Hippocampal formation (tissue), 2 donors: ENCODE measurements at places on chromosomes 3 and 15.

GRCh38 chr3:13012221-13012691 is 61.0 kb downstream of the IQSEC1 start:
- DNase-seq, result peak; percentile 48

- no peak for DNase-seq
These were observed 2.1 kb downstream of the RIOX2 start for GRCh38 chr3:97970156-97970555.

DNA sequence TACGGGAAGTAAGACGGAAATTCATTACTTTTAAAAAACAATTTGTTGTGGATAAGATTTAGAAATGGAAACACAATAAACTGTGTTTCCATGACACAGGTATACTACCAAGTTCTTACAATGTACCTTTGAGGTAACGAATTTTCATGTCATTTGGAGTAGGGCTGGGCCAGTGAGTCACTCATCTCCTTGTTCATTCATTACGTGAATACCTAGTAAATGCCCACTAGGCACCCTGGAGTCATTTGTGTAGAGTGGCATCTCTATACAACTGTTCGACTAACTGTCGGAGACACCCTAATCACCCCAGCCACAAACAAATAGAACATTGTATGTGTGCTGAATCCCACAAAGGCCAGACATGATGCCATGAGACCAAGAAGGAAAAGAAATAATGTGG is 94.8 kb downstream of the IGF1R start:
- DNase-seq, result no peak

DNA sequence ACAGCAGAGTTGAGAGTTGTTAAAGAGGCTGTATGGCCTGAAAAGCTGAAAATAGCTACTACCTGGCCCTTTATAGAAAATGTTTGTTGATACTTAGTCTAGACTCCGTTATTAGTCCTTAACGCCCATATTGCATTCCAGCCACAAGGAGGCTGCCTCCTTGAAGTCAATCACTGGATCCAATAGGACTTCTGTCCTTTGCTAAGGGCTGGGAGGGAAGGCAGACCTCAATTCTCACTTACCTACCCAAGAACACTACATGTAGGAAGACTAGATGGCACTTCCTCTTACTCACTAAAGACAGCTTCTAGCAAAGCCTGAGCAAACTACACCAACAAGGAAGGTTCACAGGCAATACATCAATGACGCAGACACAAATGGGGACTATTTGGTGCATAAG is 139.5 kb upstream of the HACD2 start:
- no peak for DNase-seq

- no peak for DNase-seq
These were observed 419.1 kb upstream of the CDIN1 start for GRCh38 chr15:36160351-36160750.

DNA sequence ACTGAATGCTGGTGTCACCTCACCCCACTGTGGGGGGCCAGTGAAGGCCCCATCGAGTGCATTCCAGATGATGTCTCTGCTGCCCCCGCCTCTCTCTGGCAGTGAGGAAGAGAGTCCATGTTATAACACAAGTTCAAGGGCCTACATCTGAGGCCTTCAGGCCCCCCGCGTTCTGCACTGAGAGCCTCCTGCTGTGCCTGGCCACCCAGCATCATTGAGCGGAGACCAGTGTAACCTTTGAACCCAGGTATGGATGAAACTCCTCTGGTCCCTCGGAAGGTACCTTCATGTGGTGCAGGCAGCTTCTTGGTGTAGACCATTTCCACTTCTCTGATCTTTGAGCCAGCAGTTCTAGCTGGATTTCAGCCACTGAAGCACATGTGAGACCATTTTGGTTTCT is 324.9 kb downstream of the OCA2 start:
- no peak for DNase-seq

DNA sequence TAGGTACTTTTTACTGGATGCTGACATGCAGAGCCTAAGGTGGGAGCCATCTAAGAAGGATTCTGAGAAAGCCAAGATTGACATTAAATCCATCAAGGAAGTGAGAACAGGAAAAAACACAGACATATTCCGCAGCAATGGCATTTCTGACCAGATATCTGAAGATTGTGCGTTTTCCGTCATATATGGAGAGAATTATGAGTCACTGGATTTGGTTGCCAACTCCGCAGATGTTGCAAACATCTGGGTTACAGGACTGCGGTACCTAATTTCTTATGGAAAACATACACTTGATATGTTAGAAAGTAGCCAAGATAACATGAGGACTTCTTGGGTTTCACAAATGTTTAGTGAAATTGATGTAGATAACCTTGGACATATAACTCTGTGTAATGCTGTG is 125.1 kb downstream of the PLCL2 start:
- DNase-seq, result no peak

DNA sequence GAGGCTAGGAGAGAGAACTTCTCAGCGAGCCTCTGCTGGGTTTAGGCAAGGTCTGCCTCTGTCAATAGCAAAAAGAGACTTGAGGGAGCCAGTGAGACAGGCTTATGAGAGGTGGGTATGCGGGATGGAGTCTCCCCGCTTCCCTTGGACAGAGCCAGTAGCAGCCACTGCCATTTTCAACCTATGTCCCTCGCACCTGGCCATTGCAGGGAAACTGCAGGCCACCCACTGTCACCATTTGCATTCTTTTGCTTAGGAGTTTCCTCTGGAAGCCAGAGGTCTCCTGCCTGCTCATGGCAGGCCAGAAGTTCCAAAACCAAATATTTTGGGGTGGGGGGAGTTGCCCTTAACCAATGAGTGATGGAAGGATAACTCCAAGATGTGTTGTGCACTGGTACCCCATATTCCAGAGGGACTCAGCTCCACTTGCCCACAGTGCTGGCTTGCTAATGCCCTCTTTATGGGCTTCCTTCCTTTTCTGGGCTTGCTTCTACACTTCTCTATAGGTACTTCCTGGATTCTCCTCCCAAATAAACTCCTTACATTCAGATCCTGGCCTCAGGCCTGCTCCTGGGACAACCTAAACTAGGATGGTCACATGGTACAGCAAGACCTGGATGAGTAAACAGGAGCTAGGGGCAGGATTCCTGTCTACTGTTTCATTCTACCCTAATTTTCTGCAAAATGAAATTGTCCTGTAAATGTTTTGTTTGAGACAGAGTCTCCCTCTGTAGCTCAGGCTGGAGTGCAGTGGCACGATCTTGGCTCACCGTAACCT is 108.9 kb upstream of the PROK2 start:
- no peak for DNase-seq

GRCh38 chr15:38176155-38176554 is 76.5 kb upstream of the SPRED1 start:
- no peak for DNase-seq

- DNase-seq, result no peak
These were observed 1.6 kb downstream of the BDH1 start for GRCh38 chr3:197554196-197554561.

DNA sequence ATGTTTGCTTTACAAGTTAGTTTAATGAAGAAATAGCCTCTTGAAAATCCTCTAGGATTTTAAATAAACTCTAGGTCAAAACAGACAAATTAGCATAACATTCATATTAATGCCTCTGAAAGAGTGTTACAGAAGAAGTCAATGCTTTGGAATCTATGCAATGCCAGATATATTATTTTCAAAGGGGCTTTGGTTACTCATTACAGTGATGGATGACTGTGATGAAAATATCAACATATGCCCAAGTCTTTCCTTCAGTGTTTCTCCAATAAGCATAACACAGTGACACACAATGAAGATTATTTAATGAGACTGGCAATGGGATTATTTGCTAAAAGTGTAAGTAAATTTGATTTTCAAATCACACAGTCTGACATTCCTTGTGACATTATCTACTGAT is 1247.2 kb downstream of the ROBO2 start:
- DNase-seq, result no peak

- DNase-seq, result no peak
These were observed 173.3 kb downstream of the RBMS3 start for GRCh38 chr3:29454161-29454611.

DNA sequence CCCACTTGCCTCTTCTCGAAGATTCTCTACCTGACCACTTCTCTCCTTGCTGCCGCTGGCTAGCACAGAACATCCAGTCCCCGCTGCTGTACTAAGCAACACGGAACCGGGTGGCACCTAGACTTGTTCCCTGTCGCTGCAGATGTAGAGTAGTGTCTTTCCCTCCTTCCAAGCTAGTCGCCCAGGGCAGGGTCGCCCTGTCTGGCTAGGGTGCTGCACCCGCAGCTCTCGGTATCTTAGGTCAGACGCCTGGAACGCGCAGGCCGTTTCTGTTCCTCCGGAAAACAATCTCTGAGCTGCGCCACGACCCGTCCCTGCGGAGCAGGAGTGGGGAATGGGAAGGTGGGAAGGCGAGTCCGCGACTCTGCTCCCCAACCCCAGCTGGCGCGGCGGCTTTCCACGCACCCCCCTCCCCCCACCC is 758 bp upstream of the SNX33 start:
- no peak for DNase-seq

- peak; percentile 49 for DNase-seq
These were observed 113.7 kb upstream of the GOLGA8J start for GRCh38 chr15:29968895-29969561.

DNA sequence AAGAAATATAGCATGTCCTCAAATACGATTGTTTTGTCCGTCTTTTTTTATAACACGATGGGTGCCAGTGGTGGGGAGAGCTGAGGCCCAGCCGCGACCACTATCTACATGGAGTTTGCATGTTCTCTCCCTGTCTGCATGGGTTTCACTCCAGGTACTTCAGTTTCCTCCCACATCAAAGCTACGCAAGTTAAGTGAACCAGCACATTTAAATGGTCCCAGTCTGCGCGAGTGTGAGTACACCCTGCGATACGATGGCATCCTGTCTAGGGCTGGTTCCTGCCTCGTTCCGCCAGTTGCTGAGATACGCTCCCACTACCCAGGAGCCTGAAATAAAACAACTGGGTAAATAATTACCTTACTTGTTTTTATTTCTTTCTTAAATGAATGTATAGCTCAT is 40.6 kb downstream of the ATP13A3 start:
- no peak for DNase-seq

- DNase-seq, result peak; percentile 63
These were observed 410 bp downstream of the LRRC49 start for GRCh38 chr15:70892912-70893560.

DNA sequence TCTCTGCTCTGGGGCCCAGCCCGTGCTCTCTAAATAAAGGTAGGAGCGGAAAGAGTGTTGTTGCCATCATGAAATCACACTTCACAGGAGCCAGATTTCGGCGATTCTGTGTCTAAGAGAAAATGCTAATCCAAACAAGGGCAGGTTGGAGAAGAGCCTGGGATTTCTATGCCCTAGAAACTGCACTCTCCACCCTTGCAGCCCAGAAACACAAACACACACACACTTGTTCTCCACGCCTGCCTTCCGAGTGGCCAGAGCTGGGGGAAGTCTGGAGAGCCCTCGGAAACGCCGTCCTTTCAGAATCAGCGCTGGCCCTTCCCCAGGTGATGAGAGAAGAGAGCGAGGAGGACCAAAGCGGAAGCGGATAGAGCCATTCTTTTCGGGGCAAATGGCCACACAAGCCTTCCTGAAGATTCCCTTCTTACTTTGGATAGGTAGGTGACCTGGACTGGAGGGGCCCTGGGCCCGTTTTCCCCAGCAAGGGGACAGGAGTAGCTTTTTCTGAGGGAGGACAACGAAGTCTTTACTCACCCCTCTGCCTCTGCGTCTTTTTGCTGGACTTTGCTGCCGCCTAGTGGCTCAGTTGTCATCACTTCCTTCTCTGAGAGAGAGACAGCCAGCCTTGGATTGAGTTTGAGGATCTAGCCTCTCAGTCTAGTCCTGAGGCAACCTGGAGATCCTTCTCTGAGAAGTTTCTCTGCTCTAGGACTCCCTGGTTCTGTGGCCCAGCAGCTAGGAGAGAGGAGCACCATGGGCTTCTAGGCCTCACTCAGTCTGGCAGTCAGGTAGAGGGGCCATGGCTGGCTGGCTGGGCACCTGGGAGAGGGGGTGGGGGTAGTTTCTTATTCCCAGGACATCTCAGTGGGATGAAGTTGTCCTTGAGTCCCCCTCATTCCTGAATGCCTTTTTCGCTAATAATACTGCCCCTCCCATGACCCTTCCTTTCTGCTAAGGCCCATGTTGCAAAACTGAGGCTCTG is 37.7 kb downstream of the SENP8 start:
- DNase-seq, result peak; percentile 80

- no peak for DNase-seq
These were observed 174.7 kb downstream of the THSD4 start for GRCh38 chr15:71290002-71290401.

DNA sequence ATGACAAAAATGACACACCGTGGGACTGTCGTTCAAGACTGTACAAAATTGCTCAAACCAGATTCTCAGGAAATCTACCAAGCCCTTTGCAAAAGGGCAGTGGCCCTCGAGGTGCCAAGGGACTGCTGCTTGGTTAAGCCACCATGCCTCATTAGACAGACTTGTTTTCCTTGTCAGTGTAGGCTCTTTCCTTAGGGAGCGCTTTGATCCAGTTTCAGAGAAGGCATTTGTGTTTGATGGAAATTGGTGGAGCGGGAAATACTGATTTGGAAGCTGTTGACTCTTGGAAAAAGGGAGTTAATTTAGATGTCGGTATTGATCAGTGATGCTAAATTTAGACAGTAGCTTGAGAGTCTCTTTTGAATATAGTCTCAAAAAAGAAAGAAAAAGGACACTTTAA is 304.3 kb upstream of the UMPS start:
- DNase-seq, result no peak
